ENCODE measurements at places on chromosomes 1 and 21.

DNA sequence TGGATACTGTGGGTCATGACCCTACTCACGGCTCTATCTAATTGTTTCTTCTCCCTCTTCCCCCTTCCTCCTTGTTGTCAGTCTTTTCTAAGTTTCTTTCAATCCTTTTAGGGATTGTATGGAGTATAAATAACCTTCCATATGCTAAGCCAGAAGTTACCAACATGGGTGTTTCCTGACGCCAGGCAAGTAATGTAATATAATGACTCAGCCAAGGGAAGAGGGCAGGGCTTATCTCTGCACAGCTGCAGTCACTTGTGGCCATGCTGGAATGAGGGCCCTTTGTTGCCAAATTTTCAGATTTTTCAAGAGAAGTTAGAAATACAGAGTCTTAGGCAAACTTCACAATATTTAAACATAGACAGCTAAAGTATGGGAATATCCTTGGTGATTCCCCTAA is 194.6 kb downstream of the ST6GALNAC3 start:
- no peak for DNase-seq

- DNase-seq = peak; percentile 93
Measured at GRCh38 chr1:35557118-35557610, at the start of gene KIAA0319L. TSS of gene KIAA0319L (minus strand) at chr1:35557403. CDS start at chr1:35554491, 2,912 bp downstream.

GRCh38 chr1:204618148-204618760 is 67.3 kb downstream of the LRRN2 start:
- no peak for DNase-seq

- DNase-seq = peak; percentile 22
Measured at GRCh38 chr21:42238185-42238934, 19.4 kb downstream of the ABCG1 start.
